ENCODE measurements at places on chromosomes 7 and 10. TPM values are rescaled to one million over a fixed set of nuclear protein-coding genes. Genes with fewer than 3 reads are reported as not detected.

DNA sequence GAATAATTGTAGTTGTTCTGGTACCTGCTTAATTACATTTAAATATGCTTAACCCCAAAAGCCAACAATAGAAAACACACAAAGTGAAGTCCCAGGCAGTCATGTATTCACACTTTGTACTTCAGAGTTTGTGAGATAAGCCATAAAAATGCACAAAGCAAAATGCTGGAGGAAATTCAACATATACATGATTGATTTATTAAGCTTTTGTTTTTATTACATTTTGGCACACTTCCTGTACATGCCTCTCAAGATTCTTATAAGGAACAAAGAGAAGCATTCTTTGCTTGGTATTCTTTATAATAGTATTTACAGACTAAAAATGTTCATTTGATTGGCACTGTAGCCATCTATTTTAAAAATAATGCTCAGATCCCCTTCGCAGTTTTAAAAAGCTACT is 107.7 kb upstream of the ANK3 start:
- DNase-seq: no peak

GRCh38 chr10:13707156-13707881 is 120.6 kb downstream of the PRPF18 start:
- DNase-seq: peak; percentile 60

GRCh38 chr10:5293691-5294550 is 70.8 kb upstream of the UCN3 start:
- DNase-seq: no peak

- no peak for DNase-seq
Measured at GRCh38 chr7:51295440-51296245, 21.0 kb downstream of the COBL start.

- no peak for DNase-seq
Measured at GRCh38 chr7:81626008-81626407, 143.8 kb downstream of the HGF start.

DNA sequence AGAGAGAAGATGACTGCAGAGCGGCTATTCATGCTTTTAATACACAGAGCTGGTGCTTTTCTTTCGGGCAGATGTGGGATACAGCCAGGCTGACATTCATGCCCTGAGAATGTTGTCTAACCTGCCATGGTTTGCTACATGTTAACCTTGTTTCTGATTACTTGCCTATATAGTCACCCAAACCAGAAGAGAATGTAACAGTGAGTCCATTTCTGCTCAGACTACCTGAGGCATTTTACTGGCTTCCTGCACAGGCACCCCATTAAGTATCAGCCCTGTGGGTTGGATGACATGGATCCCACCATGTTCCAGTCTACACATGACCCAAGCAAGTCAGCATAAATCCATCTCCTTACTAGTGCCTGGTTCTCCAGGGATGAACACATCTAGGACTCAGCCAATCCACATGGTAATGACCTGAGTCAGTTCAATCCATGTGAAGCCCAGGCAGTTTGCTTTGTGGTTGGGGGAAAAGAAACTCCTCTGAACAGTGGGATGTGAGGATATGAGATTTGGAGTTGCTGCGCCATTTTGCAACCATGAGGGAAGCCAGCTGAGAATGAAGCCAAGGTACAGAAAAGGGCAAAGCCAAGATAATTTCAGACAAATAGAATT is 55.7 kb upstream of the MKX start:
- no peak for DNase-seq

DNA sequence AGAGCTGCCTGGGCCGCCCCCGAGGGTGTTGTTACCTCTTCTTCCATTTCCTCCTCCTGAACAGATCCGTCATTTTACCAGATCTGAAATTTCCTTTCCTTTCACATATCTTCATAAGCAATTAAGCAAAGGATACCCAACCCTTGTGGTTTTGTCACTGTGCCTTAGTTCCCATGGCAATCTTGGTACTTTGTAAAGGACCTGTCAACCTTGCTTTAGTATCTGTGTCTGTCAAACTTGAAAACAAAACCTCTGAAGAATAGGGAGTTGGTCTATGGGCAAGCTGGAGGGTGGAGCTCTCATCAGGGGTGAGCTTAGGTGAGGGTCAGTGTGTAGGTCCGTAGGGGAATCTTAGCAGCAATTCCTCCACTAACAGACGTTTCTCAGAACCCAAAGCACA is 25.4 kb upstream of the CCDC3 start:
- no peak for DNase-seq

GRCh38 chr10:14578060-14578952 is 196.4 kb downstream of the FAM107B start:
- DNase-seq: no peak

DNA sequence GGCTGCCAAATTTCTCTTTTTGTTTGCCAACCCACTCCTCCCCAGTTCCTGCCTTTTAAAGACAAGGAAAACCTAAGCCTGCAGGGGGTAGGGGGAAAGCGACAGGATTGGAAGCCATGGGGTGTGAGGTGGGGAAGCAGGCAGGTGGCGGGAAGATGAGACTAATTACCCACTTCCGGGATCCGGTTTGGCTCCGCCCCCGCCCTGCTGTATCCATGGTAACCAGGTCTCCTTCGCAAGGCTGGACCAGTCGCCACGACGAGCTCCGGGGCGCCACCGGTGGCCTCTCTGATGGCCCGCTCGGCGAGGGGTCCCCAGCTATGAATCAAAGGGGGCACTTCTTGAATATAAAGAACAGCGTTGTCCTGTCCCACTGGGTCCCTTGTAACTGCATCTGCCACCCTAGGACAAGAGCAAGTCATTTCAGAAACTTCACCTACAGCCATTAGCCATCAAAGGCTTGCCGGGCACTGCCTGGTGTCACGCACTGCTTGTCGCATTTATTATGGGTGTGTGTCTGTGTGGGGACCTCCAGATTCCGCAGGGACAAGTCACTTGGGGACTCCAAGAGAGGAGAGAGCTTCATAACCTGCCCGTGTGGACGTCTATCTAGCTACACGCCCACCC is 55.4 kb upstream of the LMTK2 start:
- DNase-seq: no peak

DNA sequence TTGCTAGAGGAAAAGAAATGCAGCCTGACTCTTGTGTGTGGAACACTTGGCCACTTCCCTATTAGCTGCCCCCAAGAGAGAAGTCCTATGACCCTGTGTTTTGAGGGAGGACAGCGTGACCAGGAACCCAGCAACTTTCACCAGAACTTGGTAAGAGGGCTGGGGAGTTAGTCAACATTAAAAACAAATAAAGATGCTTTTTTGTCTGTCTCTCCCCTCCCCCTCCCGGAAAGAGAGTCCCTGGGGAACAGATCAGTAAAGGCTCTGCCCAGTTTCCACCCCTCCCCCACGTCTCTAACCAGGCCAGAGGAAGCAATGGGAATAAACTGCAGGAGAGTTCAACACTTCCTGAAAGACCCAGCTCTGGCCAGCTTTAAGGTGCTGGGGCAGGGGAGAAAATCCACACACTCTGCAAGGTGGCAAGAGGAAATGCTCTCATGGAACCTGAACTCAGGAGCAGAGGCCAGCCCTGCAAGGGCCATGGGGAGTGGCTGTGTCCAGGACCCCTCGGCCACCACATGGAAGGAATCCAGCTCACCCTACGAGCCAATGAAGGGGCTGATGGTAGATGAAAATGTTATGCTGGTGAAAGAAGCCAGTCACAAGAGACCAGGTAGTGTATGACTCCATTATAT is 21.5 kb downstream of the SH3PXD2A start:
- no peak for DNase-seq

DNA sequence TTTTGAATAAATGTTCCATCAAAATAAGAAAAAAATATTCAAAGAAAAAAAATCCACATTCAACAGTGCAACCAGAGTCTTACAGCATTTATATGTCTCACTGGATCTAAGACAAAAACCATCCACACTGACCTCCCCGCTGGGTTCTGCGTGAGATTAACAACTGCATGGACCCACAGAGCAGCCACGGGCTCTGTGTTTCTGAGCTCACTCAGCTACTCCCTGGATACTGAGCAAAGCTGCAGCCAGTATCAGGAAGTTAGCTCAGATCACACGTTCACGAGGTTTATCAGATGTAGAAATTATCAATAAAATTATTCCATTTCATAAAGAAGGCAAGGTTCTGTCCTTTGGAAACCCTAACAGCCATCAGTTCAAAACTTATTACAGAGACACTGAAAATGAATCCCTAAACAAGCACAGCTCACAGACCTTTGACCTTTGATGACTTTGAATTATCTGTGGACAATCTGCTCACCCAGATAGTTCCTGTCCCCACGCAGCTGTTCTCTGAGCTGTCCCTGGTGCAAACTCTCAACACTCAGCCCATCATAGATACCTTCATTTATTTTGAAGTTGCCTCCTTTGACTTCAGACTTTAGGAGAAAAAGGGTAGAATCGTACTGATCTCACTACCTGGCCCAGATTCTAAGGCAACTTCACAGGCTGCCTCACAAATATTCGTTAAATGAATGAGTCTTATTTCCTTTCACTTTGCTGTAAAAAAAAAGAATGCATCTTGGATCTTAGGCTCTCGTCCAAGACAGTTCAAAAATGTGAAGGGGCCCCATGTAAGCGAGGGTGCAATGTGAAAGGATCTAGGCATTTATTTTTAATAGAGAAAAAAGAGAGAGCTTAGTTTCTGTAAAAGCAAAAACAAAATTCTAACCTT is 67.7 kb upstream of the SVIL start:
- DNase-seq: no peak

GRCh38 chr7:78499971-78500370 is 701.4 kb downstream of the PHTF2 start:
- no peak for DNase-seq

DNA sequence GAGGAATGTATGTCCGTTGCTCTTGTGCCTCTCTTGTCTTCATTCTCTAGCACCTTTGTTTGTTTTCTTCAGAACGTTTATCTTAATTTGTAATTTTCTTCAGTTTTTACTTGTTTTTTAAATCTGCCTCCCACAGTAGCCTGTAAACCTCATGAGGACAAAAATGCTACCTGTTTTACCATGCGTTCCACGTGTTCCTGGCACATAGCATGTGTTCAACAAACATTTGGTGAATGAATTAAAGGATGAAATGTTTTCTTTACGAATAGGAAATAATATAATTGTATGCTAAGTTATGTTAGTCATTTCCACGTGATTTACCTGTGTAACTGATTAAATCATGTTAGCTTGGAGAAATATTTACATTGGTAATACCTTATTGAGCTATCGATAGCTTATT is 2.2 kb downstream of the RBM33 start:
- no peak for DNase-seq

DNA sequence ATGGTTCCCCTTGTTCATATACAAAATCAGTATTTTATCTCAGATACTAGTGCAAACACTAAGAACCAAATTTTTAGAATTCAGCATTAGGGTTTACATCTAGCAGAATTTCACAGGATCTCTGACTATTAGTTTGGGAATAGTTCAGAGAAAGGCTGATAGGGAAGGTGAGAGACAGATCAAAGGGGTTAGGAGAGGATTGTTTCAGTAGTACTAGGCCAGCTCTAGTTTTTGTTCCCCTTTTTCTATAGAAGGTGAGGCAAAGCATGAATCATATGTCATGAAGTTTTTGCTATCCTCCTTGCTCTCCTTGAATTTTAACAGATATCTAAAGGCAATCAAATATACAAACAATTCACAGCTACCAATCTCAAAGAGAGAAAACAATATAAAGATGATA is 26.1 kb upstream of the CTNNA3 start:
- no peak for DNase-seq

DNA sequence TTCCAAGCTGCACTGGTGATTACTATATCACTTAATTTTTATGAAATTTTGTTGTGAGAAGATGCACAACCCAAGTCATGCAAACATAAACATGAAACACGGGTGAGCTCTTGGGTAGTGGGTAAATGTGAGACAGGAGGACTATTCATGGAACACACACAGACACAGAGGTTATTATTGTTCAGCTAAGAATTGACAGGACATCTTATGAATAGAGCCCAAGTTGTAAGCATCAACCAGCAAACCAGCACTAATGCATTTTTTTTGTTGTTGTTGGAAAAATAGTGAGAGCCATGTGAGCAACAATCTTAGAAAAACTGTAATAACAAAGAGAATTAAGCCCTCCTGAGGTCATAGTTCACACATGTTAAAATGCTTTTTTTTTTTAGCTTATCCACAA is 1179.7 kb downstream of the GATA3 start:
- no peak for DNase-seq

DNA sequence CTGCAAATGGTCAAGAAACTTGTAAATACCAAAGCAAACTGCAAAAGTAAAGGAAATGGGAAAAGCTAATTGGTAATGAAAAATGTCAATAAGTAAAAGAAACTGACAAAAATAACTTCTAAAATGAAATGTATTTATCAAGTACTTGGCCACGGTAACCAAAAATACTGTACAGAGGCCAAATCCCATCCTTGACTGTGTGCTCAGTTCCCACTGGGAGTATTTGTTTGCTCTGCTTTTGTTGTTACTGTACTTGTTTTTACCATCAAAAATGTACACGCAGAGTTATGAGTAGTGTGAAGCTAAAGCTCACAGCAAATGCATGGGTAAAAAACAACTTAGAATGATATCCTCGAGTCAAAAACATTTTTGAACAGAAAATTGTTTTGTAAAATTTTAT is 31.1 kb downstream of the ENKUR start:
- no peak for DNase-seq

GRCh38 chr7:158263110-158263963 is 324.3 kb downstream of the PTPRN2 start:
- DNase-seq: no peak

GRCh38 chr10:114685456-114685855 is 27.4 kb upstream of the ABLIM1 start:
- DNase-seq: no peak

GRCh38 chr7:127252377-127252713 is 396 bp downstream of the GRM8 start:
- DNase-seq: no peak

DNA sequence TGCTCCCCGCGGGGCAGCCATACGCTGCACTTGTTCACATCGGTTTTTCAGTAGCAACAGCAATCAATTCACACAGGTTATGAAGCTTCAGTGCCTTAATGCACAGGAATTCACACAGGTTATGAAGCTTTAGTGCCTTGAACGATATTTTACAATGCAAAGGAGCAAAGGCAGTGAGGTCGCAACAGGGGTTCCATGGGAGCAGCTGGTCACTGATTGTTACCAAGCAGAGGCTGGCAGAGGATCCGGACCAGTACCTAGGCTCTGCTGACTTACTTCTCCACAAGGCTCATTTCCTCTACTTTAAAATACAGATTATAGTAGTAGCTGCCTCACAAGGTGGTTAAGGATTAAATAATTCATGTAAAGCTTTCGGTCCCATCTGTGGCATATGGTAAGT is 95.2 kb upstream of the ODAD2 start:
- no peak for DNase-seq

DNA sequence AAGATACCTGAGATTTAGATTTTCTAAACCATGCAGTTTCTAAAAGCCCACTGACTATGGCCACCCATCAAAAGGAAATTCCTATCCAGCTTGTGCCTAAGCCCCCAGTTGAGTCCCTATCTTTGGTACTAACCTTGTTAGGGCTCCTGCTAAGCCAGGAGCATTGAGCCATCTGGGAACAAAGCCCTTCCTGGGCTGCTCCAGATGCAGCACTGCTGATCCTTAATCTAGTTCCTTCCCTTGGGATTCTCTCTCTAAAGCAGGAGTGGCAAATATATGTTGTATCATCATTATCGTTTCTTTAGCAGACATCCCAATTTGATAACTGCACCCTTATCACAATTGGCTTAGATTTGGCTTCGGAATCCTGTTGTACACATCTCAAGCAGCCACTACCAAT is 24.7 kb upstream of the PDLIM1 start:
- DNase-seq: no peak

FLNC gene
- total RNA-seq: 273 TPM

TSPAN13 gene
- total RNA-seq: 1.5 TPM

AZGP1 gene
- not detected for total RNA-seq

NRP1 gene
- 66.9 TPM for total RNA-seq

DTX2 gene
- 19.1 TPM for total RNA-seq

SFRP5 gene
- total RNA-seq: 0.41 TPM

CFTR gene
- total RNA-seq: 0.68 TPM

SORBS1 gene
- total RNA-seq: 1,110 TPM

BMPER gene
- 2.3 TPM for total RNA-seq

PRLHR gene
- total RNA-seq: not detected

Data from thoracic aorta (tissue), 2 donors.